ENCODE measurements at places on chromosomes 7 and 10.
A peak's percentile ranks its signal among the peaks of the same experiment; 100 is the strongest.

- DNase-seq, result no peak
Measured at GRCh38 chr10:17425584-17426262, 28.7 kb downstream of the ST8SIA6 start.

GRCh38 chr10:49643241-49644034 is 29.6 kb downstream of the CHAT start:
- no peak for DNase-seq

- no peak for DNase-seq
Measured at GRCh38 chr10:47042199-47042473, 130.9 kb downstream of the PTPN20 start.

DNA sequence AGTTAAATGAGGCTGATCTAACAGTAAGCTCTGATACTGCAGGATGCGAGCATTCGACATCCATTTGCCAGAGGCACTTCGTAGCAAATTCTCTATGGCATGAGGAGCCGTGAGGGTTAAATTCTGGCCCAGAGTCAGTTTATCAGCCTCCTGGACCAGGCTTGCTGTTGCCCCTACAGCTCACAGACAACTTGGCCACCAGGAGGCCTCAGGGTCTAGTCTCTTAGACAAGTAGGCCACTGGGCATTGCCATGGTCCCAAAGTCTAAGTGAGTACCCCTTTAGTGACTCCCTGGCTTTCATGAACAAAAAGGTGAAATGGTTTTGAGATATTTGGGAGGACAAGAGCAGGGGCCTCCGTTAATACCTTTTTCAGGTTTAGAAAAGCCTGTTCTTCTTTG is 178.0 kb upstream of the MBL2 start:
- no peak for DNase-seq

DNA sequence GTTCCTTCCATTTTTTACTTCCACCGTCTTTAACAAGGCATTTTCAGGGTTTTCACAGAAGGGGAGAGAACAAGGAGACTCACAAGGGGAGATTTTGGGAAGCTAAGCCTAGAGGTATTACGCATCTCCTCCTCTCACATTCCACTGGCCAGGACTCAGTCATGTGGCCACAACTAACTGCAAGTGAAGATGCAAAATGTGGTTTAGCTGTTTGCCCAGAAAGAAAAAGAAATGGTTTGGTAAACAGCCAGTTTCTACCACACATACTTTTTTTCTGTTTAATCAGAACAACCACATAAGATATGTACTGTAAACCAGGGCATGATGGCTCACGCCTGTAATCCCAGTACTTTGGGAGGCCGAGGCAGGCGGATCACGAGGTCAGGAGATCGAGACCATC is 21.4 kb upstream of the HELLS start:
- DNase-seq, result no peak

DNA sequence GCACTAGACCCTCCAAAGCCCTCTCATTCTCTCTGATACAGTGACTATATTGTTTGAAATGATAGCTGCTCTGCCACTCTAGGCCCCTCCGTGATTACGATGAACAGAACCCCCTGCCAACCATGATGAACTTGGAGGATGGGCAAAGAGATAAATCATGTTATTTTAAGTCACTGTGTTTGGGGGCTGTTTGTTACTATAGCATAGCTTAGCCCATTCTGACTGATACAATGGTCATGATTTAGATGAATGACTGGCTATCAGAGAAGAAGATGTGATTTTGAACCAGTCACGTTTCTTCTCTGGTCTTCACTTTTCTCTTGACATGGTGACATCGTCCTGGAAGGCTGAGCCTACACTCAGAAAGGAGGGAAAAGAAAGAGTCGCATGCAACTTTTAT is 95.4 kb upstream of the HABP2 start:
- no peak for DNase-seq

GRCh38 chr10:87523731-87524130 is 19.0 kb downstream of the MINPP1 start:
- no peak for DNase-seq

- no peak for DNase-seq
Measured at GRCh38 chr7:141160246-141160860, 86.5 kb downstream of the TMEM178B start.

DNA sequence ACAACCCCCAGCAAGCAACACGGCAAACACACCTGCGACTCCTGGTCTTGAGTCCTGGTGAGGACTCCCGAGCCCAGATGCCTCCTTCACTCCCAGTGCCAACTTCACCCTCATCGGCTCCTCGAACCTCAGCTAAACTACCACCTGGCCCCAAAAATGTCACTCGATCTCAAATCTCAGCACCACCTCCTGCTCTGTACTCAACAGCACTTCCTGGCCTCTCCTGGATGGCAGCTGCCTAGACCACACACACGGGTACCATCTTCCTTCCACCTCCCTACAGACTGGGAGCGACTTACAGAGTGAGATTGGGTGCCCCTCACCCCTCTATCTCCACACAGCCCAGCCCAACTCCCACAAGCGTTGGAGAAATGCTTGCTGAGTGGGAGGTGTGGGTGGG is 123.9 kb upstream of the MGMT start:
- DNase-seq, result no peak

DNA sequence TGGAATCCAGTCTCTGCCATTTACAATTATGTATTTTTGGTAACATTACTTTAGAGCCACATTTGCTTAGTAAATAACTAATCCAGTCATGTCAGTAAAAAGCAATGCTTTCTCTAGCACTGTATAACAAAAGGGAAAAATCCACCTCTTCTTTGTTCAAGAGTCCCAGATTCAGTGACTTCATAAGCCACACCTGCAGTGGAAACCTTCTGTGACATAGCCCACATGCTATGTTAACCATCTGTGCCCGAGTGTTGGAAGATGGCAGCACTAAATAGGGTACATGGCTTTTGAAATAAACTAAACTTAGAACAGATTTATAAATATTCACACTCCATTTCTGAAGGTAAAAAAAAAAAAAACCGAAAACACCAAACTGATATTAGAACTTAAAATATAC is 83.0 kb downstream of the CTTNBP2 start:
- no peak for DNase-seq

DNA sequence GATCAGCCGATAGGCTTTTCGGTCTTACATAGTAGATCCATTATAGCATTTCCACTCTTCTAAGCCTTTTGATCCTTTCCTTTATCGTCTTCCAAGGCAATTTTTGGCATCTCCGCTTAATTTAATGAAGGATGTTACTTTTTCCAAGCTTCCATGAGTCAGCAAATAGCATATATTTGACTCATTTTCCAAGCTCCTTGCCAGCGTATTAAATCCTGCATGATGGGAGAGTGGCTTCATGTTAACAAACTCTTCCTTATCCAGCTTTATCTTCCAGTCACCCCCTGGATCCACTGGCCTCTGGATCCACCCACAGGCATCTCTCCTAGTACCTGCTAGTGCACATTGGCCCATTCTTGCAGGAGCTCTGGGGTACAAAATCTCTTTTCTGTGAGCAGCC is 13.0 kb downstream of the OR9A2 start:
- no peak for DNase-seq

- peak; percentile 85 for DNase-seq
Measured at GRCh38 chr10:24483701-24484100, 240.0 kb downstream of the ARHGAP21 start.

GRCh38 chr7:22397981-22398380 is 41.0 kb upstream of the RAPGEF5 start:
- DNase-seq, result no peak

- no peak for DNase-seq
Measured at GRCh38 chr7:12296051-12296570, 85.0 kb downstream of the TMEM106B start.

- DNase-seq, result no peak
Measured at GRCh38 chr10:114479836-114480235, 75.5 kb upstream of the AFAP1L2 start.

DNA sequence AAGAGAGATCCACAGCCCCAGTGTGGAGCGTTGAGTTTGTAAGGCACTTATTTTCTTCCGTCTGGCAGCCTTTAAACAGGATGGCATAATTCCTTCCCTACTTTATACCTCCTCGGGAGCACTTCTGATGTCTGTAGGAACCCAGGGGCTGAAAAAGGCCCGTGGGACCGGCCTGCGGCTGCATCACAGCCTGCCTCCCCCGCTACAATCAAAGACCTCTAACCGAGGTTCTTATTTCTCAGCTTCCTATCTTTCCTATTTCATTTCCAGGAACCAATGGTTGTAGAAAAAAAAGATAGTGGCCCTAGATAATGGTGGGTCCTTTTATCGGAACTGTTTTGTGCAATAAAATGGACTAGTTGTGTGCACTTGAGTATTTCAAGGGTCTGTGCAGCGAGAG is 4.1 kb upstream of the CTBP2 start:
- DNase-seq, result no peak

DNA sequence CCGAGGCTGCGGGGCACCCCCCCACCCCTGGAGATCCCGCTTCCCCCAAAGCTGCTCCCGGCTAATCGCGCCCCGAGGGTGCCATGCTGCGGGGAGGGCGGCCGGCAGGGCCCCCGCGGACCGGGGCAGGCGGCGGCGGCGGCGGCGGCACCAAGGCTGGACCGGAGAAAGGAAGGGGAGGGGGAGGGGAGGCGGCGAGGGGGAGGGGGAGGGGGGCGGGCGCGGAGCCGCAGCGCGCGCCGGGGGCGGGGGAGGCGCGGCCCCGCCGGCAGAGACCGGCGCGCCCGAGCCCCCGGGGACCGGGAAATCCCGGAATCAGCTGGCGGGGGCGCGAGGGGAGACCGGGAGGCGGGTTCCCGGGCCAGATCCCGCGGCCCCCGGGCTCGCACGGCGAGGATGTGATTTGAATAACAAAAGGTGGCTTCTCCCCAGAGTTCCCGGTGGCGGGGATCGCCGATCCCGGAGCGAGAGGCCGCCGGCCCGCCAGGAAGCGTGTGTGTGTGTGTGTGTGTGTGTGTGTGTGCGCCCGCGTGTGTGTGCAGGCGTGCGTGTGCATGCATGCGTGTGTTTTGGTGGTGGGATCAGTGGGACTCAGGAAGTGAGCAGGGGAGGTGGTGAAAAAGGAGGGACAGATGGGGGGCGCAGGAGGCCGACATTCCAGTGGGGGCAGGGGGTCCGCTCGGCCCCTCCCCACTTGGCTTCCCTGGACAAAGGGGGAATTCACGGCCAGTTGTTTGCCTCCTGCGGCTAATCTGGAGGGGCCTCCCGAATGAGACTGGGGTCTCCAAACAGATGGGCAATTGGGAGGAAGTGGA is 99.5 kb downstream of the HIP1 start:
- DNase-seq, result peak; percentile 19

DNA sequence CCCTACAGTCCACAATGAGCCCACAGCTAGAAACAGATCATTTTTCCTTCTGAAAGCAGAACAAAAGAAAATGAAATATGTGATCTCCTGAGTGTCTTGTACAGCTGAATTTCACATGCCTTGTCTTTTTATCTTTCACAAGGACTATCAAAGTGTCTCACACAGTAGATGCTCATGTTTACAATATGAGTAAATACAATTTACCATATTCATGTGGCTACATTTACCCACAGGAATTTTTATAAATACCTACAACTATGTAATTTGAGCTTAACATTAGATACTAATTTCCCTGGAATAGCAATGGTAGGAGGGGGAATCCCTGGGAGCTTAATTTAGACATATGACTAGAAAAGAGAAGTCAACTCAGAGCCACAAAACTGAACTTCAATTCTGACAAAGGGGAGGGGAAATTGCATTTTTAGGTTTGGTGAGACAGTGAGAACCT is 186.2 kb downstream of the MACC1 start:
- no peak for DNase-seq

GRCh38 chr7:81234896-81235295 is 316.0 kb upstream of the SEMA3C start:
- no peak for DNase-seq

DNA sequence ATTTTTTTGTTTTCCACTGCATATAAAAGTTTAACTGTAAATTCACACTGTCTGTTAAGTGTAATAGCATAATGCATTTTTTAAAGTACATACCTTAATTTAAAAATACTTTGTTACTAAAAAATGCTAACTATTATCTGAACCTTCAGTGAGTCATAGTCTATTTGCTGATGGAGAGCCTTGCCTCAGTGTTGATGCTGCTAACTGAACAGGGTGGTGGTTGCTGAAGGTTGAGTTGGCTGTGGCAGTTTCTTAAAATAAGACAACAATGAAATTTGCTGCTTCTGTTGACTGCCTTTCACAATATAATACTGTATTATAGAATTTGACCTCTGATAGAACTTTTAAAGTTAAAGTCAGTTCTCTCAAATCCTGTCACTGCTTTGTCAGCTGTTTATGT is 72.3 kb upstream of the GATAD1 start:
- no peak for DNase-seq

DNA sequence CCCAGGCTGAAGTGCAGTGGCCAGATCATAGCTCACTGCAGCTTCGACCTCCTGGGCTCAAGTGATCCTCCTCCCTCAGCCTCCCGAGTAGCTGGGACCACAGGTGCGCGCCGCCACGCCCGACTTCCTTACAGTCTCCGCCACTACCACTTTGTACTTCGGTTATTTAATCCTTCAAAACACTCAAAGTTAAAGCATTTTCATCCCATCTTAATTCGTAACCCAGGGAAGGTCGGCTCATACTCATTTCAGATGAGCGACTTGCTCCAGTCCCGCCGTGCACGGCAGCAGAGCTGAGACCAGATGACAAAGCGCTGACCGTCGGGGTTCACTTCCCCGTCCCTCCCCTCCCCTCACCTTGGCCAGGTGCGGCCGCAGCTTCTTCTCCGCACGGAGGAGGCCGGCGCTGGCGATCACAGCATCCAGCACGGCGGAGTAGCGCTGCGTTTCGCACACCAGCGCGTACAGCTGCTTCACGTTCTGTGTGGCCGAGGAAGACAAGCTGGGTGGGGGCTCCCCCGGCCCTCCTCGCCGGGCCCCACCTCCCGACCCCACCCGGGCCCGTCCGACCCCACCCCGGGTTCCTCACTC is 457 bp downstream of the NSUN5 start:
- DNase-seq, result peak; percentile 47

GRCh38 chr10:88389456-88389855 is 193.7 kb downstream of the RNLS start:
- DNase-seq, result peak; percentile 26

GRCh38 chr7:77393261-77393660 is 22.9 kb downstream of the GSAP start:
- DNase-seq, result no peak

DNA sequence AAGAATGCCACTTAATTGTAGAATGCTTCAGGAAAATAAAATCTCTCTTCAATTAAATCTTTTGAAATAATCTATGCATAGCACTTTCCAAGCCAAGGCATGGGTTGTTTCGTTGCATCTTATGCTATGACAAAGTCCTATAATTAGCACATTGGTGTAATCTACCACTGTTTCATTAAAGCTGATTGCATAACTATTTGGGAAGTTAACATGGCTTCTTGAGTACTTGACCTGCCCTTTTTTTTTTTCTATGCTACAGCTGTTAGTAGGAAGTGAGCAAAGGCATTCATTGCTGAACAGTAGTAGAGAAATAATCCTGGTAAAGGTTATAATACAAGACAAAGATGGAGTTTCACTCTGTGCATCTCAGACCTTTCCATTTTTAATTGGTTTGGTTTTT is 557.2 kb upstream of the CELF2 start:
- no peak for DNase-seq

DNA sequence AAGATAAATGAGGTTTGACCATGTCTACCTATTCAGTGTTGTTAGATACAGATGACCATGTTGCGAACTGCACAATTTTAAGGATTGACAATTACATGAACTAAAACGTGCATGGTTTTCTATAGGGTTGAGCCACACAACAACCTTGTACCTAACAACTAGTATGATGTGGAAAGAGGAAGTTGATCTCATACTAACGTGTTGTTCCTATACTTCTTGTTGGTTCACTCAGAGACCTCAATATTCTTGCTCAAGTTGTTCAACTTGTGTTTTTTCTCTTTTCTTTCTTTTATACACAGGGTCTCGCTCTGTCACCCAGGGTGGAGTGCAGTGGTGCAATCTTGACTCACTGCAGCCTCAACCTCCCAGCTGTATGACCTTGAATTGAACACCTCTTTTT is 6.1 kb upstream of the KEL start:
- no peak for DNase-seq

- DNase-seq, result peak; percentile 10
Measured at GRCh38 chr10:132973903-132974241, 31.5 kb upstream of the CFAP46 start.

All from Peyer's patch (tissue), 4 donors.